ENCODE measurements at places on chromosomes 4 and X. TPM values are rescaled to one million over a fixed set of nuclear protein-coding genes. Genes with fewer than 3 reads are reported as not detected.
A peak's percentile ranks its signal among the peaks of the same experiment; 100 is the strongest.

Gene PHOX2B
- 0.26 TPM for total RNA-seq

Gene USP17L25
- total RNA-seq: not detected

Gene FAM114A1
- total RNA-seq: 80.6 TPM

Gene ERAS
- not detected for total RNA-seq

Gene COL4A6
- 109 TPM for total RNA-seq

DNA sequence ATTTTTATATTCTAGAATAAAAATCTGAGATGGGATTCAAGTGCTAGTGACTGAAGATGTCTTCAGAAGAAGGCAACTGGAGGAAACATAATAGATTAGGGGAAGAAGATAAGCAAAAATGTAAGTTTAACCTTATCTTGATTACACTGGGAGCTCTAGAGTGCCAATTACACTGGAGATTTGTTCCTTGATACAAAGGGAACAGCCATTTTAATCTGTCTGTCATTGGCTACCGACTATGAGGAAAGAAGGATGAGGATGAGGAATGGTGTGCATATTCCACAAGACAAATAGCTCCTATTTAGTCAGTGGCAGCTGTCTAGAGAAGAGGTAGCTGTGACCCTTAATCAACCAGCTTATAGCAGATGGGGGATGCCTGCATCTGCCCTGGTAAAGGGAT, 1034.5 kb upstream of the IGFBP7 start:
- DNase-seq: no peak

GRCh38 chr4:75180790-75181776, 248.2 kb downstream of the PARM1 start:
- DNase-seq: no peak

- no peak for DNase-seq
These were observed 408.9 kb upstream of the CTSO start for GRCh38 chr4:156362581-156362980.

DNA sequence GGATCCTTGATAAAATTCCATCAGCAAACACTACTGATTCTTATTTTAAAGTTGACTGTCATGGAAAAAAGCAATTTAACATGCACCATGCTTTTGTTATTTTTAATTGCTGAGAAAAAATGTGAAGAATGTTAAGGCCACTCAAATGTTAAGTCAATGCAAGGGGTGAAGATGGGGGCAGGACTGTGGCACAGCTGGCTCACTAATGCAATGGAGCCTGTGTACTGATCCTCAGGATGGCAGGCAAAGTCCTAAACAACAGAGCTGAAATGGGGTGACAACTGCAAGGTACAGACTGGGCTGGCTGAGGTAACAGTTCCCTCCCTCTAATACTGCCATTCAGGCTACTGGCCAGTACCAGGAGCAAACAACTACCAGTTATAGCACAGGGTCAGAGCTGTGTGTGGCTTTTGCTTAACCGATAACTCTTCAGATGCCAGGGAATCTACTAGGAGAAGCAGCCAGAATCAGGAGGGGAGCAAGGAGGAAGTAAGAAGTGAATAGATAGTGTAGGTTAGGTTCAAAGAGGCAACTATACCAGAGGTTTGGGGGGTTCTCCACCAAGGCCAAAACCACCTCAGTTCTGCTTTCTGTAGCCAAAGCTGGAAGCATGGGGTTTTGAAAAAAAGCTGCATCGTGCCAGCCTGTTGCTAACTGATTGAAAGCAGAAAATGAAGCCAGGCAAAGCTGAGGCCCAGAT, 372.6 kb downstream of the OPHN1 start:
- no peak for DNase-seq

DNA sequence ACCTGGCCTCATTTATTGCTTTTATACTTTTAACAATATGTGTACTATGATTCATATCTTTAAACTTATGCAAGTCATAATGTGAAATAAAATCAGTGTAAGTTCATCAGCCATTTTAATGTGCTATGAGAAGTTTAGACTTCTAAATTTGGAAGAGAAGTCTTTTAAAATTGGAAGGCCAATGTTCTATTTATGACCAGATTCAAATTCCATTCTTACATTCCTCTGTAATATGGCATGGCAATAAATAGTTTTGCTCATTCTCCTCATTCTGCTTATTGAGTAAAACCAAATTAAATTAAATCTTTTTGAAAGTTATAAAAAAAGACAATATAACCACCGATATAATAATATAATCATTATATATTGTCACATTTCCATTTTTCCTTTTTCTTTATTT, 126.2 kb downstream of the SORBS2 start:
- no peak for DNase-seq

GRCh38 chr4:113820108-113820507, 58.6 kb upstream of the CAMK2D start:
- DNase-seq: no peak

DNA sequence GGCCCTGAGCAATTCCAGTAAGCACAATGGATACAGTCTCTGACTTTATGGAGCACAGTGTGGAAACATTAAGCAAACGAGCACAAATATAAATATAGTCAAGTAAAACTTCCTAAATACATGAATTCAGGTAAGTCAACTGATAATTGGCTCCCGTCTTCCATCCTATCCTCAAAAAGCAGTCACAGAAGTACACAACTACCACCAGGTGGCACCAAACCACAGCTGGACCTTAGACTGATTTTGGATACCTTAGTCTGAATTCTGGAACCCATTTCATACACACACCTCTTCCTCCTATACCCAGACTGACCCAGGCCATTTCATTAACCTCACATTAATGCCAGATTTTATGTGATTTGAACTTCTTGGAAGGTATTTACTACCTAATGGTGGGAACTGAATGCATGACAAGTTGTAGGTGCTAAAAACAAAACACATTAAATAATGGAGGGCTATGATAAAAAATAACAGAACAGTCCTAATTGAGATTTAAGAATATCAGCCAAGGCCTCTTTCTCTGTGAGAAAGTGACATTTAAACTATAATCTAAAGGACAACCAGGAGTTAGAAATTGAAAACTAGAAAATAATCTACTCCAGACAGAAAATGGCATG, 77.5 kb downstream of the ELF2 start:
- peak; percentile 59 for DNase-seq

- no peak for DNase-seq
These were observed 303.8 kb upstream of the KLF3 start for GRCh38 chr4:38360201-38360600.

DNA sequence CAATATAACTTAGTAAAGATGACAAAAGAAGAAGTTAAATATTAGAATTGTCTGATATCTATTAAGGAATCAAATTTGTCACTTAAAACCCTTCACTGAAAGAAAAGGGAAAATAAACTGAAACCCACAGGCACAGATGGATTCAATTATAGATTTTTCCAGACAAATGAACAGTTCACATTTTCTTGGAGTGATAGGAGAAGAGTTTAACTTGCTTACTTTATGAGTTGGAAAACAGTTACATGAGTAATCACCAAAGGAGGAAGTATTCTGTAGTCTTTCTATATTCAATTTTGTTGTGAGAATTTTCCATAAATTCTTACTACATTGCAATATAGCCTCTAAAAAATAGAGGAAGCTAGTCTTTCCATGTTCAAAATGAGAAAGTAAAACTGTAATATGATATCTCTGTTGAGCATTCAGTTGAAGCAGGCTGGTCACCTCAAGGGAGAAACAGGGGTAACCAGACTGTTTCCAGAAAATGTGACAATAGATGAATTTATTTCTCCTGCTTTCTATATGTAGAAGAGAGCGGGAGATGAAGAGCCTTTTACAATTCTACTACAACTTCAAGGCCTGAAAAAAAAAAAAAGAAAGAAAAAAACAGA, 330.3 kb upstream of the EPHA5 start:
- no peak for DNase-seq

DNA sequence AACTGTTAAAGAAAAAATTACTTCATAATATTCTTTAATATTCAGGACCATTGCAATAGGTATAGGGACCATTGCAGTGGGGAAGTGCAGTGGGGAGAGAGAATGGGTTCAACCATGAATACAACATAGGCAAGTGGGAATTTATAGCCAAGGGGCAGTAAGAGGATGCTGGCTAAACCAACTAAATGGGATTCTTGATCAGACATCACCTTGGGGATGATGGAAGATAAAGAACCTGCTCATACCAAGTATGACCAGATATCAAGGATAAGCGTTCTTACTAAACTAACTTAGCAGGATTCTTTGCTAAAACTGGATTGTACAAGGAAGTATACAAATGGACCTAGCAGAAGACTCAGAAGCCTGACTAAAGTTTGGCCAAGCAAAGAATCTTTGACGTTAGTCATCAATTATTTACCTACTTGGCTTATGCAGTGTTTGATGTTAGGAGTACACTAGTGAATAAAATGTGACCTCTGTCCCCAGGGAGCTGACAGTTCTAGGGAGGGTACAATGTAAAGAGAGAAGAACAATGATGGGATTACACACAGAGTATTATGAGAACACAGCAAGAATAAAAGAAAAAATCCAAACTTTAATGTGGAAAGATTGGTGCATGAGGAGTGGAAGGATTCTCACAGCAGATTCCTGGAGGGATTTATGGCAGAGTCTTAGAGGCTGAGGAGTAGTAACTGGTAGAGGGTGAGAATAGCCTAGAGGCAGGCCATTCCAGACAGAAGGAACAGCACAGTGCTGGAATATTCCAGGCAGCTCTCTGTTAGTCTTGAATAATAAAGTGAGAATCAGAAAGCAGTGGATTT, 54.7 kb upstream of the MYOZ2 start:
- peak; percentile 38 for DNase-seq

- DNase-seq: no peak
These were observed 168.1 kb downstream of the GLRA2 start for GRCh38 chrX:14697451-14697850.

DNA sequence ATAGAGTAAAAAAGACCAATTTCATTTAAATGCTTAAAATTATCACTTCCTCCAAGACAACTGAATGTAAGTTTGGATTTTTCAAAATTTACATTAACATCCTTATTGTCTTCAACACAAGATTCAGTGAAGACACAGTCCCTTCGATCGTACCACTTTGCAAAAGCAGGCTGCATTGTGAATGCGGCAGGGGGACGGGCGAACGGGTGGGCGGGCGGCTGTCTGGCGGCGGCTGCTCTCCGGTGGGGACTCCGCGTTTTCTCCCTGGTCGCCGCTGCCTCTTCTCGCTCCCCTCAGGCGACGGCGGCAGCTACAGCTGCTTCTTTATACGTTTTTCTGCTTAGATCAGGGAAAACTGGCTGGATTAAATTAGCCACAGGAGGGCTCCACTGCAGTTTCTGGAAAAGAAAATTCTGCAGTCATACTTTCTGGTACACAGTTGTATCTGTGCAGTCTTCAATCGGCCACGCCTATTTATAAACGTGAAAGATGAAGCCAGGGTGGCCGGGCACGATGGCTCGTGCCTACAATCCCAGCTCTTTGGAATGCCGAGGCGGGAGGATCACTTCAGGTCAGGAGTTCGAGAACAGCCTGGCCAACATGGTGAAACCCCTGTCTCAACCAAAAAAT, 33.9 kb upstream of the HPF1 start:
- peak; percentile 14 for DNase-seq

GRCh38 chrX:119943185-119943988, at the start of gene NKAP:
TSS of gene NKAP (minus strand) at chrX:119943751. CDS start at chrX:119943605, 146 bp downstream.
- DNase-seq: peak; percentile 83
